SW480 (cell line): ENCODE measurements at places on chromosomes 12 and 14.
A peak's percentile ranks its signal among the peaks of the same experiment; 100 is the strongest.

DNA sequence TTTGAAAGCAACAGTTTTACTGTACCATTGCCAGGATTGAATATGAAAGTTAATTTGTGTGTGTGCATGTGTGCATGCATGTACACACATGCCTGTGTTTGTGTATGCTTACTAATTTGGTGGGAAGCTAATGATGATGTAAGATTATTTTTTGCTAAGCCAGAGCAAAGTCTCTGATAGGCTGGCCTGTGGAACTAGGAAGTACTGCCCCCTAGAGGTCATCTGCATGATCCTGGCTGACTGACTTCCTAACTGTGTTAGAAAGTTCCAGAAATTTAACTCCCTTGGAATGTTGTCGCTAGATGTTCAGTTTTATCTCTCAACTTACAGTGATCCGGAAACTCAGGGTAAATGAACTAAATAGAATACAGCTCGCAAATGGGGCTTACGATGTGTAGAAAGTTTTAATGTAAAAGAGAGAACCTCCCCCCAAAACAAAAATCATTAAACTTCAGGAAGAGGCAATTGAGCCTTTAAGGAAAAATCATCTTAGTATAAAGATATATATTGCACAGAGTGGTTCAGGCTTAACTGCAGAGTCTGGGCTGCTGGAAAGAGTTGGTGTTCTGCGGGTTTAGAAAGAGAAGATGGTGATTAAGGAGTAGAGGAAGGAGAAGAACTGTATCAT lies 34.3 kb upstream of the SLC38A1 start:
- peak; percentile 22 for DNase-seq

DNA sequence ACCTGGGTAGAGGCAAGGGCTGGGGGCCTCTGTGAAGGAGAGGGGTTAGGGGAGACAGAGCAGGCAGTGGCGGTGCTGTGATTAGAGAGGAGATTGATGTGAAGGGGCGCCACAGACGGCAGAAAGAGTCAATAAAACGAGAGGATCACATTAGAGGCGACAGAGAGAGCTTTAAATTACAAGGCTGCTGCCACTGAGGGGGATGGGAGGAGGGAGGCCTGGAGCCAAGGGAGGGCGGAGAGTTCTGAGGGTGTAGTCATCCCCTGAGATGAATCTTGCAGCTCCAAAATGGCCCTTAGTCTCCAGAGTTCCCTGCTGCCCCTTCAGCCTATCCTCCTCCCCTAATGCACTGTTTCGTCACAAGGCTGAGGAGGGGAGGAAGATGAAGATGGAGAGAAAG lies 12.8 kb downstream of the ZFHX2 start:
- no peak for DNase-seq

- no peak for DNase-seq
Measured at GRCh38 chr14:96178461-96179321, 25.9 kb upstream of the BDKRB2 start.

GRCh38 chr12:94242901-94243300 lies 94.5 kb downstream of the PLXNC1 start:
- DNase-seq = no peak

- no peak for DNase-seq
Measured at GRCh38 chr12:53499266-53500141, at the start of gene MAP3K12. Gene MAP3K12, minus strand, starts transcription at chr12:53499458. Its CDS starts 12,067 bp downstream, at chr12:53487391.

DNA sequence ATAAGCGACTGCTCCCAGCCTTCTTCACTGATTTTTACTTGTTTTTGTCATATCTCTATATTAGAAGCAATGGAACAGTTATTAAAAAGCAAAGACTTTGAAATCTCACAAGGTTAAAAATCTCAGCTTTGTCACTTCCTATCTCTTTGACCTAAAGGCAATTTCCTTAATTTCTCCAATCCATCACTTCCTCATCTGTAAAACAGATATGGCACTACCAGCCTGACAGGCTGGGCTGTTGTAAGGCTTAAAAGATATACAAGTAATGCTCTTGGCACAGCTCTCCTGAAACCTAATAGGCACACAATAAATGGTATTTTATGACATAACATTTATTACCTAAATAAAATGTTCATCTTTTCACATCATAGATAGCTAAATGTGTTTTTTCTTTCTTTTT lies 25.6 kb downstream of the ATXN2 start:
- no peak for DNase-seq

GRCh38 chr12:29754235-29755189 lies 29.2 kb downstream of the TMTC1 start:
- DNase-seq = no peak

- DNase-seq = peak; percentile 78
Measured at GRCh38 chr14:22448035-22448904, 140.8 kb downstream of the DAD1 start.

- DNase-seq = no peak
Measured at GRCh38 chr14:70882776-70883492, 24.3 kb upstream of the PCNX1 start.

DNA sequence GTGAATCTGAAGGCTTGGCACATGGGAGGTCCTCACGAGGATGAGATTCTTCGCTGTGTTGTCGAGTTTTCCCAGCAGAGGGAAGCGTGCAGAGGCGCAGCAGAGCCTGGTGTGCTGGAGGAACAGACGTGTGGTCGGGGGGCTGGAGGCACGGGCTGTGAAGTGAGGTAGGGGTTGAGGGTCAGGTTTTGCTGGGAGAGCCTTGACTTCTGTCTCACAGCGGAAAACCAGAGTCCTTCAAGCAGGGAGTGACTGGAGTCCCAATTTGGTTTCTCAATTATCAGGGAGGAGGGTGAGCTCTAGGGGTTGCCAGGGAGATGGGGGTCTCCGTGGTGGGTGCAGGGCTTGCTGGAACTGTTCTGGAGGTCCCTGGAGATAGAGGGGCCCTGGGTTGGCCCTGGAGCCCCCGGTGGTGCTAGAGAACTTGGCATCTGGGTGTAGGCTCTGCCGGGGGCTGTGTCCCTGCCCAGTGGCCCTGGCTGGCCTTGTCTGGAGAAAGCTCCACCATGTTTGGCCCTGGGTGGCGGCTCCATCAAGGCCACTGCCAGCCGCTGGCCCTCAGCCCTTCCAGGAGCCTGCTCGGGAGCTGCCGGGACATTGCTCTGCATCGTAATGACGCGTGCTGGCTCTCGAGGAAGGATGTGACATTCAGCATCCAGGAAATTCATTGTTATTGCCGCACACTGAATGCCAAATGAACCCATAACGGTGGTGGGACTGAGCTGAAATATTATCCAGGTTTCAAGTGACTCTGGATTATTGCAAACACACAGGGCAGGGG lies 215.7 kb downstream of the KIF26A start:
- no peak for DNase-seq

GRCh38 chr12:75842090-75842489 lies 189.5 kb downstream of the PHLDA1 start:
- DNase-seq = no peak

DNA sequence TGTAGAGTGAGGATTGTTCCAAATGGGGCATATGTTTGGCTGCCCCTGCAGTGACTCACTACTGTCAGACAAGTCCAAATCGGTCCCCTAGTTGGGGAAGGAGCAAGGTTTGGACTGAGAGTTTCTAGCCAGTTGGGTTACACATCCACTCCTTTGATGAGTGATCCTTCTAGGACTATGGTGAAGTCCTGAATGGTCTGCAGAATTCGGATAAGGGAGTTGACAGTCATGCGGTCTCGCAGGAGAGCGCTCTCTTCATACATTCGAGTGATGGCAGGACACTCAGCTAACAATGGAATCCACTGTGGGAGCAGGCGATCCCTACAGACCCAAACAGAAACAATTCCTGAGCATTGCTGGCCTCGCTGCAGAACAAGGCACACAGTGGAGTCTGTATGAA lies 61.5 kb upstream of the SINHCAF start:
- DNase-seq = no peak

GRCh38 chr12:113439606-113440030 lies 17.4 kb downstream of the SDSL start:
- DNase-seq = peak; percentile 43

- peak; percentile 24 for DNase-seq
Measured at GRCh38 chr12:80553316-80553715, 109.3 kb downstream of the PTPRQ start.

DNA sequence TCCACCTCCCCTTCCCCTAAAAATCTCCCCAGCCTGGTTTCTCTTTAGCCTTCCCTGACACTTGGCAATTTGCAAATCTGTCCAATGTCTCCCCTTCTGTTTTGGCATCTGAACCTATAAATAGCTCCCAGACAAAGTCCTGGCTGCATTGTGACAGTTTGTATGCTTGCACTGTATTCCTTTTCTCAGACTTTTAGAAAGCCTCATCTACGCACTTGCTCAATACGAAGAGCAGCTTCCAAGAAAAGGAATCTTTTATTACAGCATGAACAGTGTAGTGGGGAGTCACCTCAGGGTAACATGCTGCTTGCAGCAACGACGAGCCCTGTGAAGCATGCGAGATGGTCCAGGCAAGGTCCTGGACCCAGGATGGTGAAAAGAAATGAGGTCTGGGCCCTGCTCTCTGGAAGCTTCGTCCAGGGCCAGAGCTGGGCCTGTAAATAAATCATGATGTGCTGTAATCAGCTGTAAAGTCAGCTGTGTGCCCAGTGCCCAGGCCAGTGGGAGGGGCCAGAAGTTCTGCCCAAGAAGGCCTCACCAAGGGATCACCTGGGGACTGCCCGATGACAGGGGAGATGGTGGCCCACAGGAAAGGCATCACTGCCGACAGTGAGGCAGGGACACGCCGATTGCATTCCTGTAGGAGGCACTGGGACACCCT lies 88.3 kb downstream of the RIN3 start:
- no peak for DNase-seq

DNA sequence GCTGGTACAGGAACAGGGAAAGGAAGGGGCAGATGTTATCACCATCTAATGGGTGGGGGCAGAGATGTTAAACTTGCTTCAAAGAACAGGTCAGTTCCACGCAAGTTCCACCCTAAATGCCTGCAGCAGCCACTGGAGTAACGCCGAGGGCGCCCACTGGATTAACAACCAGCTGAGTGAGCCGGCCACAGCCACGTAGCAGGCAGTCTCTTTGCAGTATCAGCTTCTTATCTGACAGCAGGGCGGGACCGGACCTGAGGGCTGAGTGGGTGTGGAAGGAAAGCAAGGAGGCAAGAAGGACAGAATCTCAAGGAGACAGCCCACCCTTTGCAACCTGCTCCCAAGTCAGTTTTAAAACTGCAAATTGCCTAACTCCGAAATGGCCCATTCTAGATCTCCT lies 38.4 kb upstream of the FOXN3 start:
- DNase-seq = no peak

DNA sequence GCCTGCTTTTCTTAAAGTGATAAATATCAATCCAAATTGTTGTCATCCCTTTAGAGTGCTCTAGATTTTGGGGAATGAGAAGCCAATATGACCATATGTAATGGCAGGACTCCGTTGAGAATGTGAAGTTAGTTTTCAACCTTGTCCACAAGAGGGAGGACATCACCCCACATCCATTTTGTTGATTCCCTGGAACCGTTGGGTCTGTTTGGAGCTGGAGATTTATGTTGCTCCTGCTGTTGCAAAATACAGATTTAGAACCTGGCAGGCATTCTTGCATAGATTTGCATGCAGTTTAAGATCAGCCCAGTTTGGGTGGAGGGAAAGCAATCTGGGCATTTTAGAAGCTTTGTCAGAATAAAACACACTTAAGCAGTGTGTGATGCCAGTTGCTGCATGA lies 620.1 kb downstream of the NRXN3 start:
- no peak for DNase-seq

DNA sequence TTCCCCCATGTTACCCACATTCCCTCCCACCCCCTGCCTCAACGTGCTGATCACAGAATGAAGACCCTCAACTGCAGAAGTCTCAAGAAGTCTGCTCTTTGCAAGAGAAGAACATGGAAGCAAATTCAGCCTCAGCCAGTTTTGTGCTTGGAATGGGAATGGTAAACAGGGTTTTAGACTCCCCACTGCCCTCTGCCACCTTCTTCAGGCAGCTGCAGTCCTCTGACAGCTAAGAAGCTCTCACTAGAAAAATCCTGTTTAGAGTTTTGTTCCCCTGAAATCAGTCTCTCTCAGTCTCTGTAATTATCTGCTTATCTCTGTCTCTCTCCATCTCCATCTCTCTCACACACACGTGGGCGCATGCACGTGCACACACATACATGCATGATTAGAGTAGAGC lies 85.4 kb downstream of the CRACR2A start:
- DNase-seq = no peak

GRCh38 chr14:94774344-94775090 lies 4.6 kb upstream of the GSC start:
- no peak for DNase-seq

DNA sequence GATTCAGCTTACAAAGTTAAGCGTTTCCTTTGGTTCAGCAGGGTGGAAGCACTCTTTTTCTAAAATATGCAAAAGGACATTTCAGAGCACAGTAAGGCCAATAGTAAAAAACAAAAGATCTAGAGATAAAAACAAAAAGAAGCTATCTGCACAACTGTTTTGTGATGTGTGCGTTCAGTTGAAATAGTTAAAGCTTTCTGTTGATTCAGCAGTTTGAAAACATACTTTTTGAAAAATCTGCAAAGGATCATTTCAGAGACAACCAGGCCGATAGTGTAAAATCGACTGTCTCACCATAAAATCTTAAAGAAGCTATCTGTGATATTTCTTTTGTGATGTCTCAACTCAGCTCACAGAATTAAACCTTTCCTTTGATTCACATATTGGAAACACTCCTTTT lies 300.0 kb upstream of the ALG10B start:
- DNase-seq = no peak

GRCh38 chr12:53502331-53502730 lies 1.2 kb downstream of the TARBP2 start:
- no peak for DNase-seq

GRCh38 chr14:93953263-93953662 lies 23.1 kb downstream of the ASB2 start:
- no peak for DNase-seq

DNA sequence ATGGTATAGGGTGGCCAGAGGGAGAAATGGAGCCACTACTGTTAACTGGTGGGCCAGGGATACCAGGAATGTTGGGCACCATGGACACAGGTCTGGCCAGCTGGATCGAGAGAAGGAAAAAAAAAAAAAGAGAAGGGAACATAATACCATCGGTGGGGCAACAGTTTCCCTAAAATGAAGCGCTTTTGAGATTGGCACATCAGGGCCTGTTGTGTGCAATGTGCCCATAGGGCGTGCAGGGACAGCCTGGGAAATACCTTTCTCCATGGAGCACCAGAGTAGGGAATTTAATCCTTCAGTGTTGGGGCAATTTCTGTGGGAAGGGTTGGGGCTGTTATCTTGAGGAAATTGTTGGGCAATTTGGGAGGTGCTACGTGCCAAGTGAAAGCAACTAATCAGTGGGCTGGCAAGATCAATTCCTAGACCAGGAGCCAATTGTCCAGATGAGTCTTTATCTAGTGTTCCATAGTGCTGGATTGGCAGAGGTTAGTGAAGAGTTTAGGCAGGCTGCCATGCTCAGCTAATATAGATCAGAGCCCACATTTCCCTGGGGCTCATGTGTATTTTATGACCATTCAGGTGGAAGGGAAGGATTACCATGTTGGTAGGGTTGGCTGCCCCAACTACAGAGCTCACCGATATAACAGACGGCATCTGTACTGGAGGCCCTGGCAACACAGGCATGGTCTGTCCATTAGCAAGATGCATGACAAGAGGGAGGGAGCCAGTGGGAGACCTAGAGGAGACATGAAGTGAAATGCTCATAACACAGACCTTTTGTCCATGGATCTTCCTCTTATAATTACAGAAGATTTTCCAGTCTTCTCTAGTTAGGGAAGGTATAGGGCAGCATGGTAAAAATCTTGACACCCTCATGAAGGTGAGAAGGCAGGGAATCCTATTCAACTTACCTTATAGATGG lies 25.5 kb upstream of the NPFF start:
- DNase-seq = no peak
